Pancreas (tissue), 10 donors: ENCODE measurements at places on chromosomes 4 and X.

DNA sequence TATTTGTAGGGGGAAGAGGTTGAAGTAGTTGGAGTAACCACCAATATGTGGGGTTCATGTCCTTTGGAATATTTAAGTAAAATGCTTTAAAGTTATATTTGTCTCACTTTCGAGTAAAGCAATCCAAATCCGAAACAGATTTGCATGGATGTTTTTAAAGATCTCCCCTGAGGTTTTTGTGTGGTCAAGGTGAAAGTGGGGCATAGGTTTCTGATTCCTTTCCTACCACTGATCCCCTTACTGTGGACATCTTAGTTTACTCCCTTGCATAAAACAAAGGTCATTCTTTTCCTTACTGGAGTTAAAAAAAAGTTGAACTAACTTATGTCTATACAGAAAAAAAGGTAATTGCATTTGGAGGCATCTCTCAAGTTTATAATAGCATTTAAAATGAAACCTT is 71.9 kb upstream of the PHOX2B start:
- no peak for DNase-seq

DNA sequence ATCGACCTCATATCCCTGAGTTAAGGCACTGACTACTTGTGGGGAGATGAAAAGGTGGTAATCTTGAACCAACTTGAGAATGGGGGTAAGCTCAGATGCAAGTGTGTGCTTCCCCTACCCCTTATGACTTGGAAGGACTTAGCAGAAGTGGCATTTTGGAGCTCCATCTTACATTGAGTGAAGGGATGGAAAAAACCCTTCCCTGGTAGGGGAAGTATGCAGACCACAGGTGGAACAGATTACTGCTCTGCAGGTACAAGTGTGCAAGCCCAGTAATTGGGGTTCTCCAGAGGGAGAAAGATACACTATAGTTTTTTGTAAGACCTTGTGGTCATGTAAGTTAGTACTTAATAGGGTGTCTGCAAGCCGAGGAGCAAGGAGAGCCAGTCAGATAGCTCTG is 12.2 kb upstream of the WDR1 start:
- DNase-seq = no peak

- no peak for DNase-seq
Measured at GRCh38 chrX:39550795-39551361, 546.9 kb downstream of the BCOR start.

DNA sequence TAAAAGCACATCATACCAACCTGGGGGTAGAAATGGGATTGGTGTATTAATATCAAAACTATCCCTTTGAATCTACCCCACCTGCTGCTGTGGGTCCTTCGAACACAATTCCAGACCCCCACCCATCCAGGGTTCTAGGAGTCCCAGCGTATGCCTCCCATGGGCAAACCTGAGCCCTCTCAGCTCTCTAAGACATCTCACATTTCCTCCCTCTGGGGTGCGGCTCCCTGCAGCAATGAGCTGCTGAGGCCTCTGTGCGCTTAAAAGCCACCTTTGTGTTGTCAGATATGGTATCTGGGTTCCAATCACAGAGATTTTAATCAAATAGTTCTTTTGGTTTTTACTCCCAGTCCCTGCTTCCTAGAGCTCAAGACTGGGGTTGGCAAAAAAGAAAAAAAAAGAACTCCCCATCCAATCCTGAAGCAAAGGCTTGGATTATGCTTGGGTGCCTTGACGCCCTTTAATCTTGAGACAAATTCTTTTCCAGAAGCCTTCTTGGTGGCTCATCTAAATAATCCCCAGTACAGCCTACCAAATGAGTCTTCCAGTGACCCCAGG is 37.5 kb upstream of the NOCT start:
- DNase-seq = no peak

GRCh38 chrX:145654486-145654885 is 163.1 kb upstream of the SLITRK2 start:
- no peak for DNase-seq

DNA sequence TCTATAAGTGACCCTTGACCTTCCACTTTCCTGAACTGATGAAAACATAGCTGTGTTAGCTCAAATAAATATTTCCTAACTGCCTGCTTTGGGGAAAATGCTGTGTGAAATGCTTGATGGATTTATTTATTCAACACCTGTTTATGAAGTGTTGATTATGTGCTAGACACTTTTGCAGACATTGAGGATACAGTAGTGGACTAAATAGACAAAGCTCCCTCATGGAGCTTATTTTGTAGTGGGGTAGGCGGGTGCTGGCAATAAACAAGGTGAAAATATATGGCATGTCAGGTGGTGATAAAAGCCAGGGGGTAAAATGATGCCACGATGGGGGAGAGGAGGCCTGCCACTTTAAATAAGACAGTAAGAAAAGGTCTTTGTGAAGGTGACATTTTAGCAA is 50.2 kb upstream of the TLR3 start:
- no peak for DNase-seq

- DNase-seq = no peak
Measured at GRCh38 chr4:75653845-75654503, 19.2 kb downstream of the G3BP2 start.

GRCh38 chr4:165754664-165755063 is 118.4 kb upstream of the TLL1 start:
- DNase-seq = no peak

DNA sequence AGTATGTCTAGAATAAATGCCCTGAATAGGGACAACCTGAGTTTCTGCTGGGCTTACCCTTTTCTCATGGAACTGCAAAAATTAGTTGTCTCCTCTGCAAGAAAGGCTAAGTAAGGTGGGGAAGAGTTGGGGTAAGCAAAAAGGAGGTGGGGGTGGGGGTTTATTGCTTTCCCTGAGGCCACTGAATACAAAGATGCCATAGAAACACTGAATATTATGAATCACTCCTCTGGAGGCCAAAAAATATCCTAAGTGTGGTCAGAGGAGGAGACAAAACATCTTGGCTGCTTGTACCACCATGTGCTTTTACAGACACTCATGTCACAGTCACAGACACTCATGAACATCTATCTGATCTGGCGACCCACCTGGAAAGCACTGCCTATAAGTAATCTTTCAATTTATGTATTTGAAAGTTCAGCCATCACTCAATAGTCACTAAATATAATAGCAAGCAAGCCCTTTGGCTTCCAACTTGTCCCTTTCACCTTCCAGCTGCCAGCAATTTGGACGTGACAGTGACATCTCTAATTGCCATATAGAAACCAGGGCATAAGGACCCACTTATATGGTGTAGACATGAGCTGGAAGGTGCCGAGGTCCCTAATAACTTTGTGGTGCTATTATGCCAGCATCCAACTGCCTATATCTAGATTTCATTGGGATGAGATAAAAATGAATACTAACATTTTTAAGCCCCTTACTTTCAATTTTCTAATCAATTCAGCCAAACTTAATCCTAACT is 122.7 kb upstream of the CBR4 start:
- no peak for DNase-seq

DNA sequence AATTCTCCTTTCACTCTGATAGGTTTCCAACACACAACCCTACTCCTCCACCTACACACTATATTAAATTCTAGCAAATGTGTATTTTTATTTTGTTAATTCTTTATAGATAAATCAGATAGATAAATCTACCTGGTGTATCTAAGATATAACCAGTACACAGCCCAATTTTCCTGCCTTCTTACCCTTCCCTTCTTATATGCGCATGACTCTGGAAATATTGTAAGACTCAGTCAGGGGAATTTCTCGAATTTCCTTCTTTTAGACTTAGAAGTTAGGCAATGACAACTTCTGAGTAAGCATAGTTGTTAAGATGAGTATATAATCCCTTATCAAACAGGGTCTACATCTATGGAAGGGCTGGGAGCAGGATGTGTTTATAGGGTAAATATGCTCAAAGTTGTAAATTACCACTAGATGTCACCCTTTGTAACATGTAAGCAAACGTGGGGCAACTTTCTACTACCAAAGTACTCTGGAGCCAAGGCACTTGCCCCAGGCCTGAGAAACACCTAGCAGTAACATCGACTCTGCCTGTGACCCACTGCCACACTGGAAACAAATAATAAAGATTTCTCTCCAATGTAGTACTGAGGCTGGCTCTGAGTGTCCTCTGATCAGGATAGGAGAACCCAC is 444.7 kb downstream of the IQCM start:
- no peak for DNase-seq

- DNase-seq = no peak
Measured at GRCh38 chr4:126051689-126052424, 737.1 kb downstream of the FAT4 start.

DNA sequence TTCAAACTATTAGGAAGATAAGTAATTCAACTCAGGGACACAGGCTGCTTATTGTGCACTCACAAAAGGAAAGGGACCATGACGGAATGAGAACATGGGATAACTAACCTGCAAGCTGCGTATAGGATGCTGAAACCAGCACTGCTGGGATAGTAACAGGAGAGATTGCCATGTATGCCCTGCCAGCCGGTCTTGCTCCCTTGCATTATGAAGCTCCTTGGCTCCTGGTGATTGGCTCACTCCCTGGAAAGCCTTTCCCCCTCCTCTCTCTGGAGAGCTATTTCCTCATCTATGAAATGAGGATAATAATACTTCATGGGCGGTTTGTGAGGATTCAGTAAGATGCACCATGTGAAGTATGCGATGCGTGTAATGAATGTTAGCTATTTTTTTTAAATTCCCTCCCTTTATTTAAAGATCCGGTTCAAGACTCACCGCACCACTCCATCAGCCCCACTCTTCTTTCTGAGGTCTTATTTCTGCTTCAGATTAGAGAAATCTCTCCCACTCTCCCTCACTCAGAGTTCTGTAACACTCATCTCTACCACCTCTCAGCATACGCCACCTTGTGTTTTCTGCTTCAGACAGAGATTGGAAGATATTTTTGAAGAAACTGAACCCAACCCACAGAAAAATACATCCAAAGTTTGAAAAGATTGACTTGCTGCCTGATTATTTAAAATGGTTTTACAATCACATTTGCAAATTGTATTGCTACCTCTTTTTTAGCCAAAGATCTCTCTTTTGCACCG is 18.4 kb downstream of the MSMO1 start:
- no peak for DNase-seq

DNA sequence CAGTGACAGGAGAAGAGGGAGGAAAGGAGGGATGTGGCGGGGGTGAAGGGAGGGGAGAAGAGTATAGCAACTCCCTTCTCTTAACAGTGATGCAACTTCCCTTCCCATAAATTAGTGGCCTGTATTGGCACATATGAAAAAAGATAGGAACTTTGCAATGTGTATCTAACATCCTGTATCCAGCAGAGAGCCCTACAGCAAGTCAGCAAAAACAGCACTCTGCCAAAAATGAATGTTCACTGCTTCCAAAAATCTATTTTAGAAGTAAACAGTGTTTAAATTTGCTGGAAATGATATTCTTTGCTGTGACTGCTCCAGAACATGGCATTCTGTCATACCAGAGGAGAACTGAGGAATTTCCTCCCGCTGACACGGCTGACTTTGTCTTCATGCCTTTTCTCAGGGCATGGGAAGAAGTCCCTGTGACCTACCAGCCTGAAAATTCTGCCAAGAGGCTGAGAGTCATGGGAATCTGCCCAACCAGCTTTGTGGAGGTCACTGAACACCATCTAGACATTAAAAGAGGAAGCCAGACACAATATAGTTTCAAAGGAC is 343.4 kb upstream of the RASGEF1B start:
- DNase-seq = no peak

DNA sequence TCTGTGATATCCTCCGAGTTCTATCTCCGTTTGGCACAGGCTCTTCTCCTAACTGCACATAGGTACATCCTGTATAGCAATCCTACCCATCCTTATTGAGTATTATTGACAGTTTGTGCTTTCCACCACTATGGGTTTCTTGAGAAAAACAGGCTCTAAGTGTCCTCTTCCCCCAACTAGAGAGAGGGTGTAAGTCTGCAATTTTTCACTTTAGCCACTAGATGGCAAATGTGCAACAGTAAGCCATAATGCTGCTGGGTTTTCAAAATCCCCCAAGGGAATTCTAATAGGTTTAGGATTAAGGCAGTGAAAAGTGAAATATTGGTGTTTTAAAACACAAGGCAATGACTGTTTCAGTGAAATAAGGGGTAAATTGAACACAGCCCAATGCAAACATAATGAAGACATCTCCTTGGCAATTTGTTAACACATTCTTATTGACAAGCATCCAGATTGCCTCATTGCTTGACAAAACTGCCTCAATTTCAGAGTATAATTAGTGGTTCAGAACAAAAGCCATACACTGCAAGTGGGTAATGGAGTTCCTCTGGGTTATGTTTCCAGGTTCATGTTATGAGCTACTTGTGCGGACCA is 239.0 kb upstream of the HTR2C start:
- DNase-seq = no peak

- DNase-seq = no peak
Measured at GRCh38 chrX:3651277-3651676, 62.2 kb downstream of the PRKX start.

DNA sequence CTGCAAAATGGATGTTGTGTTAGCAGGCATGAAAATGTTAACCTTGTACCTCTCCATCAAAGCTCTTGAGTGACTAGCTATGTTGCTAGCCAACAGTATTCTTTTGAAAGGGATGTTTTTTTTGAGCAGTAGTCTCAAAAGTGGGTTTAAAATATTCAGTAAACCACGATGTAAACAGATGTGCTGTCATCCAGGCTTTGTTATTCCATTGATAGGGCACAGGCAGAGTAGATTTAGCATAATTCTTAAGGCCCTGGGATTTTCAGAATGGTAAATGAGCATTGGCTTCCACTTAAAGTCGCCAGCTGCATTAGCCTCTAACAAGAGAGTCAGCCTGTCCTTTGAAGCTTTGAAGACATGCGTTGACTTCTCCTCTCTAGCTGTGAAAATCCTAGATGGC is 18.4 kb downstream of the FGF2 start:
- no peak for DNase-seq

DNA sequence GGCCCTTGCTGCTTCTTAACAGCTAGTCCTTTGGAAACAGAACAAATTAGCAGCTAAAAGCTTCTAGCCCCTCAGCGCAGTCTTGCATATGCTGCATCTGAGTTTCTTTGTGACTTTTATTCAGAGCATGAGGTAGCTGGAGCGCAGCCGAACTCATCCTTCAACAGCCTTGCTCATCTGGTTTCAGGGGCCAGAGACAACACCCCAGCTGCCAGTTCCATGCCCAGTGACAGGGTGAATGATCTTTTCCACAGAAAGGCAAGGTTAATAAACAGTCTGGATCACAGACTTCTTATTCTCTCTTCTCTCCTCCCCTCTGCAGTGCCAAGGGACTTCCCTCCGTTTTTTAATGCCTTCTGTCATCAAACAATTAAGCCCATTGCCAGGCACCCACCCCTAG is 216.6 kb upstream of the INTU start:
- DNase-seq = no peak

- no peak for DNase-seq
Measured at GRCh38 chr4:38128478-38129459, 168.6 kb downstream of the PTTG2 start.

DNA sequence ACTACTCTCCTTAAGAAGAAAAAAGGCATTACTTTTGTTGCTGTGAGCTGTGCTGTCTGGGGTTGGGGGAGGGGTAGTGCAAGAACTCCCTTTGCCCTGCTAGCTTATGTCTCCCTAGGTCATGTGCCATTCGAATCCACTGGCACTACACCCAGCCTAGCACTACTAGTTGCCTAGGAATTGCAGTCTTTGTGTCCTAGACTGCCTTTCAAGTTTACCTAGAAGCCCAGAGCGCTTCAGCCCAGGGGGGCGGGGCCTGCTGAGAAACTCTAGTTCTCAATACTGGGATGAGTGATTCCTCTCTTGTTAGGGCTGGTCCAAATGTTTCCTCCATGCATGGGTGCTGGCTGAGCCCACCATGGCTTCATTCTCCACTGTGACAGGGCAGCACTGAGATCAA is 1011.5 kb downstream of the PCDH19 start:
- DNase-seq = no peak

GRCh38 chr4:69970071-69970470 is 4.5 kb upstream of the CSN2 start:
- no peak for DNase-seq

GRCh38 chr4:165403637-165404036 is 24.8 kb downstream of the CPE start:
- DNase-seq = no peak
